GM23248 (cell line): ENCODE measurements at places on chromosomes 13 and 19. TPM values are rescaled to one million over a fixed set of nuclear protein-coding genes. Genes with fewer than 3 reads are reported as not detected.
A peak's percentile ranks its signal among the peaks of the same experiment; 100 is the strongest.

The APOC4 gene
- total RNA-seq: not detected in 2 replicates

The GAMT gene
- total RNA-seq: 39.8 and 43.7 TPM in 2 replicates

The UPK1A gene
- total RNA-seq: not detected in 2 replicates

The ERFL gene
- not detected in 2 replicates for total RNA-seq

The SAE1 gene
- total RNA-seq: 132 and 177 TPM in 2 replicates

- no peaks in the 10 kb centered on the region for H3K36me3 ChIP-seq
- DNase-seq: peak; percentile 46
- H3K4me1 ChIP-seq: no peaks in the 10 kb centered on the region; the same call in 1 of the 2 replicates
- no peak overlapping the region for H3K27ac ChIP-seq
Observed at GRCh38 chr19:10295305-10295846, 5.6 kb downstream of the ICAM5 start.

DNA sequence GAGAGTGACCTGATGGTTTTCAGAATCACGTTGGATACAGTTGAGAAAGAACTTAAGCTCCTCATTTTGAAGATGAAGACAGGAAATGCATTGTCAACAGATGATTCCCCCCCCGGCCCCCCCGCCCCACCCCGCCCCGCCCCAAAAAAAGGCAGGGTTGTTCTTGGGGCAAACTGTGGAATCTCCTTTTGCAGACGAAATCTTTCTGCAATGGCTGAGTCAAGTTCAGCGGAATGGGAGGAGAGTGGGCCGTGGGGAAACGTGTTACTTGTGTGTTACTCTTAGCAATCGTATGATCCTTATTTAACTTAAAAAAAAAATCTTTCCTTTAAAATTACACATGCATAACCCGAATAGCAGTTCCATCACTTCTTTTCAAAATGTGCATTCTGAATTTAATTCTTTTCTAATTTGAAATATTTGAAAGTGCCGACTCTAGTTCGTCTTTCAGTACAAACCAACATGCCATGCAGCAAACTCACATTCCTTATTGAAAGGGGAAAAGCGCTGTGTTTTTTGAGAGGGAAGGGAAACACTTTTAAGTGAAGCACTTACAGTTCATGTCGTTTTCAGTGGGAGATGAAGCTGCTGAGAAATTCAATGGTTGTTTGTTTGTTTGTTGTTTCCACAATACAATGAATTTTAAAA, 348.5 kb upstream of the ARGLU1 start:
- no peaks in the 10 kb centered on the region; the same call in 1 of the 2 replicates for H3K27me3 ChIP-seq
- no peak overlapping the region for H3K27ac ChIP-seq
- H3K4me1 ChIP-seq: no peaks in the 10 kb centered on the region
- no peak overlapping the region for H3K4me3 ChIP-seq
- DNase-seq: no peak
- H3K36me3 ChIP-seq: no peaks in the 10 kb centered on the region

- peak overlapping the region; percentile 93 for H3K4me3 ChIP-seq
- no peaks in the 10 kb centered on the region for H3K36me3 ChIP-seq
- H3K27me3 ChIP-seq: no peaks in the 10 kb centered on the region
- DNase-seq: peak; percentile 76
Observed at GRCh38 chr13:97976610-97977521, 23.4 kb downstream of the IPO5 start.

DNA sequence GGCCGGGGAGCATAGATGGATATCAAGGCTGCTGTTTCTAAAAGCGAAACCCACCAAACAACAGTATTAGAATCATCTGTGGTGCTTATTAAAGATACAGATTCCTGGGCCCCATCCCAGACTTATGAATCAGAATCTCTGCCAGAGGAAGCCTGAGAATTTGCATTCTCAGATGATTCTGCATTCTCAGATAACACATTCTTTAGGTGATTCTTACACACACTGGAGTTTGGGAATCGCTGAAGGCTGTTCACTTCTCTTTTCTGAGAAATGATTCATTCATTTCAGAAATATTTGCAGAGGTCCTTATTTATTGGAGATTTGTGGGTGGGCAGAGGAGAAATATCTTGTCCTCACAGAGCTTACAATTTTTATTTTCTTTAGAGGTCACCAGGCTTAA, 24.4 kb downstream of the ALOX5AP start:
- no peak overlapping the region for H3K4me3 ChIP-seq
- H3K4me1 ChIP-seq: no peaks in the 10 kb centered on the region; the same call in 1 of the 2 replicates
- H3K27ac ChIP-seq: no peak overlapping the region
- H3K27me3 ChIP-seq: peaks cover 10% of the 10 kb centered on the region
- no peaks in the 10 kb centered on the region for H3K36me3 ChIP-seq

DNA sequence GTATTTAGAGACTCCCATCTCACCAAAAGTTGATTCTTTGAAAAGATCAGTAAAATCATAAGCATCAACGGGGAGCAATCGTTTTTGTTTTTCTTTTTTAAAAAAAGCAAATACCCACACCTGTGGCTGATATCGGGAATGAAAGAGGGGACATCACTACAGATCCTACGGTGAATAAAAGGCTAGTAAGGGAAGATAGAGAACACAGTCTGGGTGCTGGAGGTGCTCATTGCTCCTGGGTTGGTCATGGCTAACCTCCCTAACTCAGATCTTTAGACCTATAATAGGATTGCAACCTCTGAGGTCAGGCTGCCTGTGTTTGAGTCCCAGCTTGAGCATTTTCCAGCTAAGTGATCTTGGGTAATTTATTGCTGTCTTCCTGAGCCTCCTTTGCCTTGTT, 1.1 kb downstream of the EHD2 start:
- peak overlapping the region; percentile 92 for H3K4me3 ChIP-seq
- H3K4me1 ChIP-seq: peaks cover 22% of the 10 kb centered on the region
- peaks cover 11% of the 10 kb centered on the region; the same call in 1 of the 2 replicates for H3K36me3 ChIP-seq

- peak overlapping the region; percentile 82 for H3K4me3 ChIP-seq
- H3K4me1 ChIP-seq: peaks cover 26% of the 10 kb centered on the region
- H3K27ac ChIP-seq: peak overlapping the region; percentile 93
Observed at GRCh38 chr19:12668932-12669269, 2.3 kb downstream of the WDR83 start.

DNA sequence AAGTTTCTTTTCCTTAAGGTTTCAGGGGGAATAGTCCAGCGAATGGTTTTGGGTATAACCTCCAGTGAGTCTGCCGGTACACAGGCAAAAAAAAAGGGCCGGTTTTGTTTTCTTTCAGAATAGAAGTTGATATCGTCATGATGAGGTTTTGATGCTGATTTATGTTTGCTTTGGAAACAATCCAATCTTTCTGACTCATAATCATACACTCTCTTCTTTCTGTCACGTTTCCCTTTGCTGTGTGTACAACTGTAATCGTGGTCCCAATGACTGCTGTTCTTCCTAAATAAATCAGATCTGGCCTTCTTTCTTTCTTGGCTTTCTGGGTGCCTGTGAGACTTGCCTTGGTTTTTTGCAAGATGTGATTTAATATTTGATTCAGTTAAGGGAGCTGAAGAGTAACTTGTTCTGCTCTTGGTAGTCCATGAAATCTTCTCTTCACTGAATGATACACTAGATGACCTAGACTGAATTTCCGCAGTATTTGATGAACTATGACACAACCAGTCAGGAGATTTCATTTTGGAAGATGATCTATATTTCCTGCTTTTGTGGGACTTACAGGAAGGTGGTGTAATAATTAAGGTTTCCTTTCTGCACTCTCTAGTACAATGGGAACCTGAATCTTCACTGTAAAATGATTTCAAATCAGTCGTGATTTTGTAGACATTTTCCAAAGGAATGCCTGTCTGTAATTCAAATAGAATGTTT, 34.9 kb upstream of the METTL21C start:
- peak; percentile 58 for DNase-seq
- H3K27me3 ChIP-seq: peaks cover 19% of the 10 kb centered on the region
- H3K27ac ChIP-seq: no peak overlapping the region
